Stimulated activated CD4-positive, alpha-beta T cell treated with anti-CD3 and anti-CD28 coated beads, Interleukin-4, amount 100 ng/mL, for 4 hours (primary cell): ENCODE measurements at places on chromosomes 6 and 20.

GRCh38 chr6:29796026-29796425 is 31.6 kb upstream of the HLA-G start:
- DNase-seq, result no peak

DNA sequence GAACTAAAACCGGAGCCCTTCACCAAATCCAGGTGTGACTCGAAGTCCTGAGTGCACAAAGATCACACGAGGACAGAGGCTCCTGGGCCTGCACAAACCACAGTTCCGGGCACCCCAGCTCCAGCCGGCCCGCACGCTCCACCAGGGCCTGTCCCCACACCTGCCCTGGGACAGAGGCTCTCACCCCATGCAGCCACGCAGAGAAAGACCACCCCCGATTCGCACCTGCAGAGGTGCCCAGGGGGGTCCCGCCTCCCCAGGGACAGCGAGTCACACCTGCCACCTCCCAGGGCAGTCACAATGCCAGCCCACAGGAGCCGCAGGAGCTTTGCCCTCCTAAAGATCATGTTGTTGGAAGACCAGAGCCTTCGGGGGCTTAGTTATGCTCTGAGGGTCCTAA is 25.4 kb upstream of the MRGBP start:
- no peak for DNase-seq

GRCh38 chr6:144115219-144115618 is 19.8 kb upstream of the SF3B5 start:
- DNase-seq, result no peak

GRCh38 chr20:4689220-4689619 is 32.5 kb upstream of the PRND start:
- no peak for DNase-seq

- no peak for DNase-seq
Observed at GRCh38 chr20:47328129-47328528, 28.4 kb downstream of the ZMYND8 start.

- no peak for DNase-seq
Observed at GRCh38 chr6:170259278-170259677, 31.6 kb downstream of the DLL1 start.

DNA sequence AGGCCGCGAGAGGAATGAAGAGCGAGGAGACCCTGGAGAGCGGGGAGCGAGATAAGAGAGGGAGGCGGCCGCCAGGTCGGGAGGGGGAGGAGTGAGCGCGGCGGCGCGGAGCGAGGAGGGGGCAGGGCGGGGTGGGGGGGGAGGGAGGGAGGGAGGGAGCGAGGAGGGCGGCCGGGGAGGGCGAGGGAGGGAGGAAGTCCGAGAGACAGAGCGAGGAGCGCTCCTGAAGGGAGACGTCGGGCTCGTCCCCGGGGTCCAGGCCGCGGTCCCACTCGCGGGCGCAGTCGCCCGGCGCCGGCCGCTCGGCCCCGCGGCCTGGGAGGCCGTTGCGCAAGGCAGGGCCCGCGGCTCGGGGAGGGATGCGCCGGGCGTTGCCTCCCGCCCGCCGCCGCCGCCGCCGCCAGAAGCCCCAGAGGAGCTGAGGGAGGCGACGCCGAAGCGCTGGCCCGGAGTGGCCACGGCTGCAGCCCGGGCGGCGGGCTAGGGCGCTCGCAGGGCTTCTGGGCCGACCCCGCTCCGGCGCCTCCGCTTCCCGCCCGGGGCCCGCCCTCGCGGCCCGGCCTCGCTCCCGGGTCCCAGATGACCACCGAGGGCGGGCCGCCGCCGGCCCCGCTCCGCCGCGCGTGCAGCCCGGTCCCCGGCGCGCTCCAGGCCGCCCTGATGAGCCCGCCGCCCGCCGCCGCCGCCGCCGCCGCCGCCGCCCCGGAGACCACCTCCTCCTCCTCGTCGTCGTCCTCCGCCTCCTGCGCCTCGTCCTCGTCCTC is at the start of gene FOXF2:
Gene FOXF2 (plus strand): TSS at position 208 of the 764 bp plus-strand sequence. CDS start 372 bp downstream, at position 580.
- DNase-seq, result no peak

- DNase-seq, result no peak
Observed at GRCh38 chr6:151805286-151805840, 2.1 kb upstream of the ESR1 start.

DNA sequence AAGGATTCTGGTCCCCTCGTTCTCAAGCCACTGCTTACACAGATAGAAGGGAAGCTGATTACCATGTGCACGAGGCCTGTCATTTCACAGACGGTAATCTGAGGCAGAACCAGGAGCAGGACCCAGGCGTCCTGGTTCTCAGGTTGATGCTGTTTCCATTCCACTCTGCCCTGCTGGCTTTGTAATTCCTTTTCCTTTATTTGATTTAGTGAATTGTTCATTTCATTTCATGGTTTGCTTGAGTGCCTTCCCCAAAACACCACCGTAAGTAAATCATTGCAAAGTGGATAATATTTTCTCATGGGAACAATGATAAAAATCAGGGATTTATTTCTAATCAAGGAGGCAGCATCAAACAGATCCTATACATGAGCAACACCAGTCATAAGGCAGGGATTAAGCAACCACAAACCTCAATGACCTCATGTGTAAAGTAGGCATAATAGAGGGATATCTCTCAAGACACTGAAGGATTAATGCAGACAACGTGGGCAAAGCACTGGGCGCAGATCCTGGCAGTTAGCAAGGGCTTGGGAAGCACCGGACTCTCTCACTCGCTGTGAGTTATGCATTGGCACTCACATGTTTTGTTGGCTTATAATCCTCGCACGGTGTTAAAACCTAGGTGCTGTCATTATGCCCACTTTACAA is 229.5 kb upstream of the FOXQ1 start:
- DNase-seq, result no peak
